Aorta (tissue), 5 donors: ENCODE measurements at places on chromosomes 13 and 19. TPM values are rescaled to one million over a fixed set of nuclear protein-coding genes. Genes with fewer than 3 reads are reported as not detected.

Gene OR7D2
- not detected for total RNA-seq

DNA sequence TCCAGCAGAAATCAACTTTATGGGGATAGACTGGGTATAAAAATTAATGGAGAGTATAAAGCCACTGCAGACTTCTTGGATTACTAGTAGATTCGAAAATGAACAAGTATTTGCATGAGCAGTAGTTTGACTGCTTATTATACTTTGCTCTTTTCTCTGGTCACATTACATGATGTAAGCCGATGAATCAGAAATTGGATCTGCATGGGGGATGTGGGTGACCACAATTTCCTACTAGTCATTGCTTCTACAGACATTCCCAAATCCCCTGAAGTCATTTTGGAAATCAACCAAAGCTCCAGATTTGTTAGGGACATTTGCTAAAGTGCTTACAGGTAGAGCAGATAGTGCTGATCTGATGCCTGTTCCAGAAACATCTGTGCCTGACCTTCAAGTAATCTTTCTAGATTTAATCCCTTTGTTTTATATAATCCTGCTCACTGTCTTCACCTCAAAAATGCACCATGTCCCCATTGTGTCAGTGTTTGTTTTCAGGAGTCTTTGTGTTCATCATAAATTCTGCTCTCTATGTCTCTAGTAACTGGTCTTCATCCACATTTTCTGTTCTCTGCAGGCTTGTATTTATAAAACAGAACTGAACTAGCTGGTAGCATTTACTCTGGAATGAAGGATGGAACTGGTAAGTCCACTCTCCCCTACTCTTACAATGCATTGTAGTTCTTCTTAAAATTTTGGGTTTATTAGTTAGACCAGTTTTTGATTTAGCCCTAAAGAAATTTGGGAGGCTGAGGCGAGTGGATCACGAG lies 201.5 kb upstream of the CSNK1A1L start:
- no peak overlapping the region for H3K4me3 ChIP-seq
- H3K27ac ChIP-seq: no peak overlapping the region
- no peak for DNase-seq
- no peaks in the 10 kb centered on the region for H3K4me1 ChIP-seq

GRCh38 chr13:62524498-62524897 lies 1108.8 kb upstream of the PCDH20 start:
- DNase-seq: no peak
- H3K4me1 ChIP-seq: no peaks in the 10 kb centered on the region
- H3K36me3 ChIP-seq: no peaks in the 10 kb centered on the region

Gene F10
- 38.4 TPM for total RNA-seq

DNA sequence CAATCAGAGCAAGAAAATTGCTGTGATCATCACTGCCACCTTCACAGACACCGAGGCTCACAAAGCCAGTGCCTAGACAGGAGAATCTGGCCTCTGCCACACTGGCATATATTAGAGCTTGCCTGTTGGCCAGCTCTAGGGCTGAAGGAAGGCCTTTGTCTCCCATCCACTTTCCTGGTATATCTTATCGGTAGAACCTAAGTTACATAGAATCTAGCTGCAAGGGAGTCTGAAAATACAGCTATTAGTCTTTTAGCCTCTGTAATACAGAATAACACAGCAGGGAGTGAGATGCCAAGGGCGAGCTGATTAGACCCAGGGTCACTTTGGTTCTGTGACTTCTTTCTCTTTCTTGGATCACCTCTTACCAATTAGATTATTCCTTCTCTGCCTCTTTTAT lies 154.9 kb upstream of the KL start:
- H3K27ac ChIP-seq: no peak overlapping the region
- H3K4me3 ChIP-seq: no peak overlapping the region
- H3K36me3 ChIP-seq: no peaks in the 10 kb centered on the region
- no peaks in the 10 kb centered on the region for H3K27me3 ChIP-seq
- no peak for DNase-seq

Gene CBLC
- total RNA-seq: not detected

Gene CYP2A7
- total RNA-seq: not detected

- no peak overlapping the region for H3K27ac ChIP-seq
- no peak for DNase-seq
- no peaks in the 10 kb centered on the region for H3K36me3 ChIP-seq
- H3K4me3 ChIP-seq: no peak overlapping the region
- peaks cover 6% of the 10 kb centered on the region for H3K4me1 ChIP-seq
These were observed 771.6 kb downstream of the EFNB2 start for GRCh38 chr13:105763851-105764250.

Gene RASGRP4
- total RNA-seq: 9.8 TPM

DNA sequence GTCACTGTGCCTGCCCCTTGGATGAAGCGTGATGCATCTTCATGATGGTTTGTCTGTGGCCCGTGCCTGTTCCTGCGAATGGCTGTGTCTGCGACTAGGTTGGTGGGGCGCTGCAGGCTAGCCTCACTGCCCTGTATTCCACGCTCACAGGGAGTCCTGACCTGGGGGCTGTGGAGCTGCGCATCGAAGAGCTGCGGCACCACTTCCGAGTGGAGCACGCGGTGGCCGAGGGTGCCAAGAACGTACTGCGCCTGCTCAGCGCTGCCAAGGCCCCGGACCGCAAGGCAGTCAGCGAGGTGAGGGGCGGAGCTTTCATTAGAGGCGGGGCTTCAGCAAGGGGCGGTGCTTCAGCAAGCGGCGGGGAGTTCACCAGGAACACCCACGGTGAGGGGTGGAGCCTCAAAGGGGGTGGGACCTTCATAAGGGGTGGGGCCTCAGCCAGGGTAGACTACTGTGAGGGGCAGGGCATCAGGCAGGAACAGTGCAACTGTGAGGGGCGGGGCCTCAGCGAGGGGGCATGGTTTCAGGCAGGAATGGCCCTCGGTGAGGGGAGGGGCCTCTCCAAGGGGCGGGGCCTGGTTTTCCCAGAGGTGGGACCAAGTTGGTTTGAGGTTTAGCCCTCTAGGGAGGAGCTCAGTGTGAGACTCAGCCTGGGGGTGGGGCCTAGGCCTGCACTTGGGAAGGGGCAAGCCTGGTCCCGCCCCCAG lies 17.2 kb downstream of the PKN1 start:
- H3K27ac ChIP-seq: no peak overlapping the region
- DNase-seq: peak; percentile 78
- H3K27me3 ChIP-seq: no peaks in the 10 kb centered on the region
- no peak overlapping the region for H3K4me3 ChIP-seq
- no peaks in the 10 kb centered on the region for H3K36me3 ChIP-seq

Gene FGF21
- total RNA-seq: not detected

Gene ACER1
- total RNA-seq: not detected

Gene DAND5
- not detected for total RNA-seq

- H3K4me3 ChIP-seq: no peak overlapping the region
- no peaks in the 10 kb centered on the region for H3K36me3 ChIP-seq
- H3K27me3 ChIP-seq: no peaks in the 10 kb centered on the region
- no peak overlapping the region for H3K27ac ChIP-seq
- no peaks in the 10 kb centered on the region for H3K4me1 ChIP-seq
These were observed 79.0 kb upstream of the MEDAG start for GRCh38 chr13:30826911-30827577.

DNA sequence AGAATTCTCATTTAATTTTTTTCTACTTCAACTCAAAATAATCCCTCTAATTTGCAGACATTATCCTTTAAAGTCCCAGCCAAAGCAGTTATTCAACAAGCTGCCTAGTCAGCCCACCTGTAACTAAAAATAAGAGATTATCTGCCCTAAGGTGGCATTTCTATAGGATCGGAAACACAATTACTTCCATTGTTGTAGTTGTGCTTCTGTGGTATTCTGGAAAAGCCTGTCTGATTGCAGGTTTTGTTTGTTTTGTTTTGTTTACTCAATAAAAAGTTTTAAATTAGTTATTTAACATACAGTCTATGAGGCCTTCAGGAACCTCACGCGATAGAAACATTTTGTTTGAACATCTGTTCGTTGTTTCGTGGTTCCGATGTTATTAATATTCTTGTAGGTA lies 101.0 kb downstream of the ZIC5 start:
- H3K36me3 ChIP-seq: no peaks in the 10 kb centered on the region
- no peak overlapping the region for H3K27ac ChIP-seq

DNA sequence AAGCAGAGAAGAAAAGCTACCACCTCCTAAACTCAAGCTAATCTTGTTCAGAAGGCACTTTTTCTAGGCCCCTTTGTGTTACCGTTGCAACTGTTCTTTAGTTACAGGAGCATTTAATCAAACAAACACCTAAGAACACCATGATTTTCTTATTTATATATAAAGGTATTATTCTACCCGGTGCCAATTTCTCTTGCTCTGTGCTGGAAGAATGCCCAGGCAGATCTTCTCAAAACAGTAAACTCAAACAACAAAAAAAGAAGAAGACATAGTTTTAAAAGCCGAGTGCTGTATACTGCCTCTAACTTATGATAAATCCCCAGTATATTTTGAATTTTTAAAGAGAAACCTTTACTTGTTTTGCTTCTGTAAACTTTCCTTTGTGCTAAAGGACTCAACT lies 20.4 kb downstream of the SLC7A1 start:
- no peak overlapping the region for H3K27ac ChIP-seq
- DNase-seq: no peak
- H3K4me1 ChIP-seq: peaks cover 3% of the 10 kb centered on the region
- H3K36me3 ChIP-seq: no peaks in the 10 kb centered on the region
- no peaks in the 10 kb centered on the region for H3K27me3 ChIP-seq

GRCh38 chr13:67341406-67341805 lies 111.3 kb upstream of the PCDH9 start:
- no peaks in the 10 kb centered on the region for H3K27me3 ChIP-seq
- H3K4me1 ChIP-seq: no peaks in the 10 kb centered on the region
- H3K27ac ChIP-seq: no peak overlapping the region
- H3K36me3 ChIP-seq: no peaks in the 10 kb centered on the region
- DNase-seq: no peak

DNA sequence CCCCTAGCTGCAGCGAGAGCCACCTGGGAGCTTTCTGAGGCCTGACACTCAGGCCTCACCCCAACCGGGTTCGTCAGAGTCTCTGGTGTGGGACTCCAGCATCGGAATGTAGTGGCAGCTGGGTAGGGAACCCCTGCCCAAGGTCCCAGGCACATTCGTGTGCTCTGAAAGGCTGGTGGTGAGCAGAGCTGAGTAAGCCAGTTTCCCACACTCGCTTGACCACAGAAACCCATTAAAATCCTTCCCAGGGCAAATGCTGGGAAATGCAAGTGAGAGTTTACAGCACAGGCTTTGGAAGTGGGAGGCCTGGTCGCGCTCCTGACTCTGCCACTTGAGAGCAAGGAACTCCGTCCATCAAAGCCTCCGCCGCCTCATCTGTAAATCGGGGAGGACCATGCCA lies 4.2 kb downstream of the TRAPPC6A start:
- H3K27me3 ChIP-seq: no peaks in the 10 kb centered on the region
- H3K27ac ChIP-seq: no peak overlapping the region
- no peak for DNase-seq
- H3K4me1 ChIP-seq: no peaks in the 10 kb centered on the region

DNA sequence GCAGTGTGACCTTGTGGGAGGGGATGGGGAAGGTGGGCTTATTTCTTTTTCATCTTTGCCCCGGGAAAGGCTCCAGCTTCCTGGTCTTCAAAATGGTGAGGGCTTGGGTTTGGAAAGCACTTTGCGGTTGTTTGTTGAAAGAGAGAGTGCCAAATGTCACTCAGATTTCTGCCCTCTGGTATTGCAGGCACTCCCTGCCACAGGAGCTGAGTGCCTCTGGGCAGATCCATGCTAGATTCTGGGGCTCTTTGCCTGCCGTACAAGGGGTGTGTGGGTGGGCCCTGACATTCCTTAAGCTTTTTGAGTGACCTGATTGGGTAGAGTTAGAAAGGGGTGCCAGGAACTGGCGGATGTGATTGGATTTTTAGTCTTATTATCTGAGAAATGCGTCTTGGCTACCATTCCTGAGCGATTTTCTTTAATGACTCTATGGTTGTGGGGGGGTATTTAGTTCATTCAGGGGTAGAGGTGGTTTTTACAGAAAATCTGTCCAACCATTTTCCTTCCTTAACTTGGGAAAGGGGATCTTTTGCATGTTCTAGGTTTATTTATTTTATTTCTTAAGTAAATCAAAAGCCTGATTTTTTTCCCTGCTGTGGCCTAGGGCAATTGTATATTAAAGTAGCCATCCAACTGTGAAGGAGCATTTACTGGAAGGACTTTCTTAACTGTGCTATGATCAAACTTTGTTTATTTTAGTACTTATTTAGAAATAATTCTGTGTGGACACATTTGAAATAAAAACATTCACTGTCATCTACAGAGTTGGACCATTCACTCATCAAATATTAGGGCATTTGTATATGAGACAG lies 3.2 kb downstream of the ARHGAP35 start:
- H3K27ac ChIP-seq: peak overlapping the region; percentile 59
- H3K27me3 ChIP-seq: no peaks in the 10 kb centered on the region
- no peak overlapping the region for H3K4me3 ChIP-seq
- DNase-seq: no peak
- H3K4me1 ChIP-seq: peaks cover 5% of the 10 kb centered on the region

DNA sequence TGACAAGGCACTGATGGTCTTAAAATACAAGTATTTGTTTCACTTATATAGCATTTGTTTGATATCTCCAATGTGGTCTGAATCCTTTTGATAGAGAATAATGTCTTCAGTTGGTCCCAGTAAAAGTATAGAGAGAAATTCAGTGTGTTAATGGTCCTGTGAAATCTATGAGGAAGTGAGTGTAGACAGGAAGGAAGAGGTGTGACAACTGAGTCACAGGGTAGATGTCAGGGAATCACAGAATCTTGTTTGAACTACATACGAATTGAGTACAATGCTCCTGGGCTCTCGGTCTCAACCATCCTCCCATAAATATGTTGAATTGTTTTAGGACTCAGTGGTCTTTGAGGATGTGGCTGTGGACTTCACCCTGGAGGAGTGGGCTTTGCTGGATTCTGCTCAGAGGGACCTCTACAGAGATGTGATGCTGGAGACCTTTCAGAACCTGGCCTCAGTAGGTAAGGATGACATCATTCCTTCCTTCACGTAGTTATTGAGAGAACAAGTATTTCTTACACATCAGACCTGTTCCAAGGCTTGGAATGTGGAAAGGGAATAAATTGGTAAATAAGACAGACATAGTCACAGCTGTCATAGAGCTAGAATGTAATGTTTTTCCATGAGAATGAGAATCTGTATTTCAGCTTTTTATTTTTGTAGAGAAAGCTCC lies 9.1 kb downstream of the ZNF555 start:
- no peak overlapping the region for H3K27ac ChIP-seq
- peaks cover 14% of the 10 kb centered on the region for H3K36me3 ChIP-seq
- DNase-seq: no peak
- H3K4me3 ChIP-seq: no peak overlapping the region

DNA sequence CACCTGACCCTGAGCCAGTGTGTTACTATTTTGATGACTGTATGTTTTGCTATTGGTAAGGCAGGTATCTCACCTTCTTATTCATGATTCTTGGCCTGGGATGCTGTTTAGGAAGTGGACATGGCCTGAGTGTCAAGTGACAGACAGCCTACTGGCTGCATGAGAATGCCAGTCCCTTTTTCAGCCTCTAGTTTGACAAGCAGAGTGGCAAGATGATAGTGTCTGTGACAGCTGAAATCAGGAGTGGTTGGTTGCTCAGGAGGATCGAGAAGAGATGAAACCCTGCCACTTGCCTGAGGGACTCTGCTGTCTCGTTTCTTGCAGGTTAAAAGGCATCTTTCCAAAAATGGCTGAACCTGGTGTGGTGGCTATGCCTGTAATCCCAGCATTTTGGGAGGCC lies 7.1 kb upstream of the ELOF1 start:
- no peak for DNase-seq
- H3K36me3 ChIP-seq: no peaks in the 10 kb centered on the region
- no peaks in the 10 kb centered on the region for H3K27me3 ChIP-seq
- no peak overlapping the region for H3K4me3 ChIP-seq
- H3K4me1 ChIP-seq: no peaks in the 10 kb centered on the region

Gene AMER2
- not detected for total RNA-seq

Gene KLF16
- 18.3 TPM for total RNA-seq
